ENCODE measurements at places on chromosomes 13 and 19.

- no peak for DNase-seq
Measured at GRCh38 chr13:94412870-94413597, 66.4 kb downstream of the DCT start.

- DNase-seq, result no peak
Measured at GRCh38 chr13:86906127-86906874, 764.9 kb upstream of the SLITRK5 start.

- no peak for DNase-seq
Measured at GRCh38 chr13:101406791-101407190, 9.5 kb downstream of the NALCN start.

DNA sequence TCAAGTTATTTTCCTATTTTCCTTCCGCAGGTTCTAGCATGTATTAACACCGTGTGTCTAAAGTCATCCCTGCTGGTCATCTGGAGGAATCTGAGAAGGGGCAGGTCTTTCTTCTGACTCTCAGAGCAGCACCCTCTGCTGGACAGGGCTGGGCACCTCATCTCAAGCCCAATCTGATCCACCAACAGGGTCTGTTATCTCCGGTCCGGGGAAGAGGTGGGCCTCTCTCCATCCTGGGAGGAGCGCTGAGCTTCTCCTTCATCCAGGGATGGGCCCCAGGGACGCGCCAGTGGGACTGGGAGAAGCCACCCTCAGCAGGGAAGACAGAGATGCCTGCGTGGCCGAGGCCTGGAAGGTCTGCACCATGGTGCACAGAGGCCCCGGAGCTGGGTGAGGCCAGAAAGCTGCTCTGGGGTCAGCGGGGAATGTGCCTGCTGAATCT, 26.0 kb upstream of the ZNF331 start:
- no peak for DNase-seq

DNA sequence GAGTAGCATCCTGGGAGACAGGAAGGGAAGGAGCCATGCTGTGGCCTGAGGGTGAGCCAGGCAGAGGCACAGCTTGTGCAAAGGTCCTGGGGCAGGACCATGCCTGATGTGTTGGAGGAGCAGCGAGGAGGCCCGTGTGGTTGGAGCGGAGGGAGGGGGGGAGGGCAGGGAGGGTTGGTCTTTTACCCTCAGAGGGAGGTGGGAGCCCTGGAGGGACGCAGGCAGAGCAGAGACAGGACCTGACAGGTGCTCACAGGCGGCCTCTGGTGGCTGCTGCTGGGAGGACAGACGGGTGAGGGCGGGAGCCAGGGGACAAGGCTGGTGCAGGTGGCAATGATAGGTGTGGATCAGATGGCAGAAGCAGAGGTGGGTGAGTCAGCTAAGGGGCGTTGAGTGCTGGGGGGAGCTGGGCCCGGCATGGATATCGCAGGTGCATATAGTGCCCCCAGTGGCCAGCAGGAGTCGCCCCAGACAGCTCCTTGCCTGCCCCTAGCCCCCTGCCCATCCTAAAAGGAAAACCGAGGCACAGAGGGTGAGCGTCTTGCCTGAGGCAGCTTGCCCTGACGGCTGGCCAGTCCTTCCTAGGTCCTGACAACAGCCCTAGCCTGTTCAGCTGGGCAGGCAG, 9.8 kb upstream of the GNA15 start:
- peak; percentile 18 for DNase-seq

DNA sequence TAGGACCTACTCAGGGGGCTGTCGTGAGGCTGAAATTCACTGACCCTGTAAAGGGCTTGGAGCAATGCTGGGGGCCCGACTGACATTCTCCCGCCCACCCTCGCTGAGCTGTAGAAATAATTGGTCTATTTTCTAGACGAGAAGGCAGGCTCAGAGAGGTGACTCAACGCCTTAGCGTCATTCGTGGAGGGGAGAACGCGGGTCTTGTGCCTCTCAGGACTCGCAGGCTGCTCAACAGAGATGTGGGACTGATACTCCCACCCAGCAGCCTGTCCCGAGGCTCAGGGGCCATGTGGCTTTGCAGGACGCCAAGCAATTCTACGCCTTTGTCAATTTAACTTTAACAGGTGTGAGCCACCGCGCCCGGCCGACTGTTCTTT, 23.6 kb upstream of the ASPDH start:
- DNase-seq, result no peak

DNA sequence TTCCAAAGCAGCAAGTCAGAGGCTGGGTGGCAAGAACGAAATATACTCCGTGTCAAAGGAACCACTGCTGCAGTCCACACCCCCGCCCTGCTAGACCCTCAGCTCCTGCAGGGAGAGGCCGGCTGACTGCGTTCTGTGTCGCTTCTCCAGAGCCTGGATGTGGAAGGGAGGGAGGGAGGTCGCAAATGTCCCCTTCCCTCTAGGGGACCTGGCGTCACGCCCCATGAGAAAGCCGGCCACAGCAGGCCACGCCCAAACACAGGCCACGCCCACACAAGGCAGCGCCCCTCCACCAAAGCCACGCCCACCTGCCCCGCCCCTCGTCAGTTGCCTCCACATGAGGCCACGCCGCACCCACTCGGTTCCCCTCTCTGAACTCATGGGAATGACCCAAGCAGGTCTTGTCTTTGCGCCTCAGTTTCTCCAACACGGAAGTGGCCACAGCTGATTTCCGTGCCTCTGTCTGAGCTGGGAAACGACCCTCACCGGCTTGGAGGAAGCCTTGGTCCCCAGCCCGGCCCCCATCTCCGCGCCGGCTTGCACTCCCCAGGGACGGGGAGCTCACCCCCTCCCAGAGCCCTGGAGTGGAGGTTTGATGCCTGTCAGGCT, 38.4 kb upstream of the TCF3 start:
- peak; percentile 49 for DNase-seq

DNA sequence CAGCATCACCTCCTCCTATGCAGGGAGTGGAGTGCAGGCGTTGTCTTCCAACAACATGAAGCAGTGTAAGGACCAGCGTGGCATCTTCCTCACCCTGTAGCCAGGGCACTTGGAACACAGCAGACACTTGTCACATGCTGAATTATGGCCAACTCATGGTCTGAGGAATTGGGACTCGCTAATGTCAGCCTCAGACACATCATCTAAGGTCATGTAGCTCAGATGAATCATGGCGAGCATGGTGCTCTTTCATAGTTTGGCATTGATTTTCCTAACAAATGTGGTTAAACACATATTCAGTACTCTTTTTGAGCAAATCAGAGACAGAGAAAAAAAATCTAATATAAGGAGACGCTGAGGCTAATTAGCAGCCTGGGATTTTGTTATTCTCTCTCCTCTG, 99.6 kb upstream of the SGCG start:
- no peak for DNase-seq

DNA sequence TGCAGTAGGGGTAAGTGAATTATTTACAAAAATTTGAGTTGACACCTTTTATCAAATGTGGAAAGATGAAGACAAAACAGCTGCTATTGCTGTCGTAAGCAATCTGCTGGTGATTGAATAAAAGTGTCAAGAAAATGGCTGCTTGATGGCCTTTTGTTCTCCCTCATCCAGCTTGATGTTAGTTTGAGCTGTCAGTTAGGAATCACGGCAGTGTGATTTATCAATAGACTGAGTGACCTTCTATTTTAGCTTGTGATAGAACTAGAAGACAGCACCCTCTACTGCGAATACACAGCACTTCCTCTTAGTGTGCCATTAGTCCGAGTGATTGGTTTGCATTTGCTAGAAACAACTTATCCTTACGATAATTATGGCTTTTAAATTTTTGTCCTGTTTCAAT, 76.3 kb downstream of the MZT1 start:
- DNase-seq, result no peak

DNA sequence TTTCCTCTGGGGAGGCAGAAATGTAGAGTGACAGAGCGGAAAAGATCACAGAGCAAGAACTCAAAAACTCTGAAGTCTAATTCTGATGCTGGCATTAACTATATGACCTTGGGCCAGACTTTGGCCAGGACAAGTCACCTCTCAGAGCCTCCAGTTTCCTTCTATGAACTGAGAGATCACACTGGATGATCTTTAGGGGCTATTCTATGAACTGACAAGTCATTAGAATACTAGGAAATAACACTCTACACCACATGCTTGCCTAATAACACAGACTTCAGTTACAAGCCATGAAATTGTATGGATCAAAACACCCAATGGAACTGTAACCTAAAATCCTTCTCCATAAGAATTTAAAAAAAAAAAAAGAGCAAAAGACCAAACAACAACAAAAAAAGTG, 16.9 kb downstream of the SLC25A30 start:
- no peak for DNase-seq

GRCh38 chr19:55224038-55224665, 4.4 kb downstream of the TMEM86B start:
- DNase-seq, result no peak

GRCh38 chr13:47317356-47317755, 420.5 kb upstream of the HTR2A start:
- no peak for DNase-seq

- no peak for DNase-seq
Measured at GRCh38 chr19:46972311-46972710, 47.3 kb upstream of the NPAS1 start.

DNA sequence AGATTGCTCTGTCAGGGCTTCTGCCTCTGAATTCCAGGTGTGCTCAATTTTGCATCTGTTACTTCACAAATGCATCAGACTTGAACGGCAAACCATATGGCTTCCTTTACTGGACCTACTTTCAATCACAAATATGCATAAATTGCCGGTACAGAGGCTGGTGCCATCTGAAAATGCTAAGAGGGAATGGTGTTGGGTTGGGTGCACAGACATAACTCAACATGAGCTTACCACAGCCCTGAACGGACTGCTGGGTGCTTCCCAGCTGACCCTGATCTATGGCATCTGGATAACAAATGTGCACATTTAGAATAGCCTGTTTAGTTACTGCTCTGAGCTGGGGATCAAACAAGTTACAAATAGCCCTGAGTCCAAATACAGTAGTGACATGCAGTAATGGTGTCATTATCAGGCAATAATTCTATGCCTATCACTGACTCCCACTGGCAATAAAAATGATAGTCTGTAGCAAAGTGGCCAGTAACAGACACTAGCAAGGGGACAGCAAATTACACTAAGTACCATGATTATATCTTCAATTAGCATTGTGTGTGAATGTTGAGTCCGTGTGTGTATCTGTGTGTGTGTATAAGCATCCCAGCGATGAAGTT, 927.3 kb downstream of the DIAPH3 start:
- DNase-seq, result no peak

GRCh38 chr13:77810430-77810829, 108.2 kb downstream of the EDNRB start:
- no peak for DNase-seq

DNA sequence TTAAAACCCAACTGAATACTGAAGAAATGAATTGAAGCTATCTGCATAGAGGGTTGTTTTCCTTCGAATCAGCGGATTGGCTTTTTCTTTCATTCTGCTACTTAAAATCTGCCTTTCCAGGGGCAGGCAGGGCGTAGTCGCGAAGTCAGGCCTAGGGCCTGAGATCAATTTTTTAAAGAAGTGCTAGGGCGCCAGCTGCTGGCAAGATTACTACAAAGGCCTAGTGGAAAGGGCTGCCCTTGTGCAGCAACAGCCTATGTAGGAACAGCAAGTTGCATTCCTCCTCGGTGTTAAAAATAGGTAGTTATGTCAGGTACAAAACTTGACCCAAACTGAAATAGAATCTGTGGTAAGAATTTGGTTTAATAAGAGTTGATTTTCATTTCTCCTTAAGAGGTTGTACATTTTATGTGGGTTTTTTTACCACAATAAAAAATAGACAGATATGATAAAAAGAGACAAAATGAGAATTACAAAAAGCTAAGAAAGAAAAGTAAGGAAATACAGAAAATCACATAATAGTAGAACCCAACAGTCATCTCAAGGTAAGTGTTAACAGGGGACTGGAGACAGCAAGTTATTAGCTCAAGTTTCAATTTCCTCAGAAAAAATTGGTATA, 9.5 kb upstream of the URAD start:
- DNase-seq, result peak; percentile 7

DNA sequence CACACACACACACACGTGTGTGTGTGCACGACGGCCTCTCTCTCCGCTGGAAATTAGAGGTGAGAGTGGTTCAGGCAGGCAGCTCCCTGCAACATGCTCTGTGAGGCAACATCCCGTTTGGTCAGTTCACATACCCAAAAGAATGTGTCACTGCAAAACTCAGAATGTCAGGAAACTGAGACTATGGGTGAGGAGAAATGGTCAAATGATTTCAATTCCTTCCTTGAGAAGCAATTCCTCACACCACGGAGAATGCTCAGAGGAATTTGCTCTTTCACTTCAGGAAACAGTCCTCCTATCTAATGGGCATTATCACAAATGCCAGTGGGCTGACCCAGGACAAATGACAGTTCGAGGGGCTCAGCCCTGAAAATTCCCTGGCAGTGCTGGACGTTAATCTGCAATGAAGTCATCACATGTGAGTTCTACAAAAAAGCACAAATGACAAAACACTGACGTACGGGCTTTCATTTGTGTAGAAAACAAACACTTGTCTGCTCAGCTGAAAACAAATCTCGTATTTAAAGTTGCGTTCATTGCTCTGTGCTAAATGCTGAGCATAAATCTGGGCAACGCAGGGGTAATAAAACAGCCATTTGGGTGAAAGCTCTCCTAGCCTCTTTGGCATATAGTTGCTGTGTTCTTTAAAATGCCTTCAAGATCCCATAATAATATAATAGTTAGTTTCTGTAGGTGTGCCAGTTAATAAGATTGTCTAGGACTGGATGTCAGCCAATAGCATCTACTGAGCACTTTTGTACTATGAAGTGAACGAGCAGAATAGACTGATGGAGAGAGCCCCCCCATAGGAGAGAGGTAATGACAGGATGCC, 18.6 kb upstream of the LATS2 start:
- DNase-seq, result no peak

DNA sequence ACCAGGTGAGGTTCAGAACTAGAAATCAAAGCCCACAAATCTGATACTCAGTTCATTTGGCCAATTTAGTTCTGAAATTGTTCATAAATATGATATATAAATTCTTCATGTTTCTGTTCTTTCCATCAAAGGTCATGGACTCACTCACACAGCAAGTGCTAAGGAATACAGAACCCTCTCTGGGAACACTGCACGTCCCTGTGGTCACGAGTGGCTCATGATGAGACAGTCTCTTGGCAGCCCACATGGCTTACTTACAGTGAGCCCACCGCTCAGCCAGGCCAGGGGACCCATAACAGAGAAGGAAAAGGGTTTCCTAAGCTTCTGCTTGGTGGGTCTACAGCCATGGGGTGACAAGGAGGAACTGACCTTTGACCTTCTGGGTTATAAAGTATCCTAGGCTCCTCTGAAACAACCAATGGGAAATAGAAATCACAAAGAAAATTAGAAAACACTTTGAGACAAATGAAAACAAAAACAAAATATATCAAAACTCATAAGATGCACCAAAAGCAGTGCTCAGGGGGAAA, 67.4 kb downstream of the CDADC1 start:
- DNase-seq, result no peak

DNA sequence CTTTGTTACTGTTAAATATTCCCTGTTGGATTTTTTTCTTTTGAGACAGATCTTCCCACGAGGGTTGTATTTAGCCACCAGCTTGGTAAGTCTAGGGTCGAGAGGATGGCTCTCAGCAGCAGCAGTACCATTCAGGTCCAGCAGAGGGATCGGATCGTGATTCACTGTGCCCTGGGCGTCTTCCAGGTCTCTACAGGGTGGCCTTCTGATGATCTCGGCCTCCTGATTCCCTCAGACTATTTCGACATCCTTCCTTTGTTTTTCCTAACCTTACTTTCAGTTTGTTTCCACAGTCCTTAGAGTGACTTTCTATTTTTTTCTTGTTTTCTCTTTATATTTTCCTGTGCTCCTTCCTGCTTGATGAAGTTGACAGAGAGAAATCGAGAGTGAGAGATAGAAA, 1436.9 kb downstream of the UQCRFS1 start:
- no peak for DNase-seq

GRCh38 chr13:29591310-29591709, 4.2 kb downstream of the SLC7A1 start:
- DNase-seq, result no peak

- DNase-seq, result no peak
Measured at GRCh38 chr19:45782820-45783785, 813 bp upstream of the DMPK start.
